ENCODE measurements at places on chromosomes 2 and 18. TPM values are rescaled to one million over a fixed set of nuclear protein-coding genes. Genes with fewer than 3 reads are reported as not detected.

ZNF396 gene
- 0.90 TPM for total RNA-seq

CAPG gene
- 101 TPM for total RNA-seq

UCN gene
- 1.6 TPM for total RNA-seq

UGT1A5 gene
- total RNA-seq = not detected

NEUROD1 gene
- not detected for total RNA-seq

ACVR1C gene
- total RNA-seq = 0.02 TPM

PUM2 gene
- total RNA-seq = 36.4 TPM

FABP1 gene
- total RNA-seq = not detected

MPP4 gene
- total RNA-seq = 0.06 TPM

SLC35F6 gene
- 35.4 TPM for total RNA-seq

TRABD2A gene
- total RNA-seq = 9.7 TPM

CCL20 gene
- total RNA-seq = 7.7 TPM

FHL2 gene
- 77.6 TPM for total RNA-seq

POLR1A gene
- total RNA-seq = 24.3 TPM

KCNG2 gene
- not detected for total RNA-seq

SIX3 gene
- 0.58 TPM for total RNA-seq

All from A549 treated with CORT108297 at 1 μM for 4 hours (cell line).